ENCODE measurements at places on chromosomes 12 and 14.

DNA sequence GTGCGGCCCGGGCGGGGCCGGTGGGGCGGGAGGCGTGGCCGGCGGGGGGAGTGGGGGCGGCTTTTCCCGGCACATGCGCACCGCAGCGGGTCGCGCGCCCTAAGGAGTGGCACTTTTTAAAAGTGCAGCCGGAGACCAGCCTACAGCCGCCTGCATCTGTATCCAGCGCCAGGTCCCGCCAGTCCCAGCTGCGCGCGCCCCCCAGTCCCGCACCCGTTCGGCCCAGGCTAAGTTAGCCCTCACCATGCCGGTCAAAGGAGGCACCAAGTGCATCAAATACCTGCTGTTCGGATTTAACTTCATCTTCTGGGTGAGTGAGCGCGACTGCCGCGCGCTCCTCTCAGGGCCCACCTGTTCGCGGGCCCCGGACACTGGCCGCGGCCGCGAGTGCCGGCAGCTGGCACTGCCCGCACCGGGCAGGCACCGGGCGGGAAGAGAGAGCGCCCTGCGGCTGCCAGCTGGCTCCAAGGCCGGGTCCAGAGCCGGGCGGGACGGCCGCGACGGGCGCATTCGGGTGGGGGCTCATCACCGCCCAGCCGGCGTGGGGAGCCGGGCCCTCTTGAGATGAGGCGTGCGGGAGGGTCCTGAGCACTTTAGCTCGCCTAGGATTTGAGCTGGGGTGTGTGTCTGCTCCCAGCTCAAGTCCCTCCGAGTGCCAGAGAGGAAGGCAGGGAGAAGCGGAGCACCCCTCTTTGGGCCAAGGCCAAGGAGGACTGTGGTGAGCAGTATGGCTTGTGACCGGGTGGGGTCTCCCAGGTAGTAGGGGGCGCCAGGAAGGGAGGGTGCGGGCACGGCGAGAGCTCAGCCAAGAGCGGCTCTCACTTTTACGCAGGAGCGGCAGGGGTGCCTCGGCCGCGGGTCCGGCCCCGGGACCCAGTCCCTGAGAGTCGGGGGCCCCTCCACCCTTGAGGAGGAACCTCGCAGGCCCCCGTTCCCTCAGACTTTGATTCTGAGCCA lies at the start of gene CD9:
CD9 (plus strand) TSS at position 145 of the 957 bp plus-strand sequence; CDS start at position 245, 100 bp downstream.
- DNase-seq = no peak

DNA sequence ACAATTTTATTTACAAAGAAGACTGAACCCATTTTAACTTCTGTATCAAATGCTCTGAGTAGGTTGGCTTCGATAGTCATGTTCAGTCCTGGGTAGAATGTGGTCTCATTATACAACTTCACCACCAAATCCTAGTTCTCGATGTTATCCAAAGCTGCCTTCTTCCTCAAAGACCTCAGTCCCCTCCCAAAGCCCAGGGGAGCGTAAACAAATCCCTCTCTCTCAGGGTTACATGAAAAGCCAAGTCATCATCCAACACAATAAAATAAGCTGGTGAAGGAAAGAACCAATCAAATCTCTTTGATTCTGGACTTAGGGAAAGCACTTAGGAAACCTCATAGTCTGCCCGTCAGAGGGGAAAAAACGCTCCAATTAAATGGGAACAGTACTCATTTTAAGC lies 9.1 kb downstream of the PTCSC3 start:
- no peak for DNase-seq

GRCh38 chr12:108352591-108352990 lies 13.5 kb upstream of the CMKLR1 start:
- no peak for DNase-seq

DNA sequence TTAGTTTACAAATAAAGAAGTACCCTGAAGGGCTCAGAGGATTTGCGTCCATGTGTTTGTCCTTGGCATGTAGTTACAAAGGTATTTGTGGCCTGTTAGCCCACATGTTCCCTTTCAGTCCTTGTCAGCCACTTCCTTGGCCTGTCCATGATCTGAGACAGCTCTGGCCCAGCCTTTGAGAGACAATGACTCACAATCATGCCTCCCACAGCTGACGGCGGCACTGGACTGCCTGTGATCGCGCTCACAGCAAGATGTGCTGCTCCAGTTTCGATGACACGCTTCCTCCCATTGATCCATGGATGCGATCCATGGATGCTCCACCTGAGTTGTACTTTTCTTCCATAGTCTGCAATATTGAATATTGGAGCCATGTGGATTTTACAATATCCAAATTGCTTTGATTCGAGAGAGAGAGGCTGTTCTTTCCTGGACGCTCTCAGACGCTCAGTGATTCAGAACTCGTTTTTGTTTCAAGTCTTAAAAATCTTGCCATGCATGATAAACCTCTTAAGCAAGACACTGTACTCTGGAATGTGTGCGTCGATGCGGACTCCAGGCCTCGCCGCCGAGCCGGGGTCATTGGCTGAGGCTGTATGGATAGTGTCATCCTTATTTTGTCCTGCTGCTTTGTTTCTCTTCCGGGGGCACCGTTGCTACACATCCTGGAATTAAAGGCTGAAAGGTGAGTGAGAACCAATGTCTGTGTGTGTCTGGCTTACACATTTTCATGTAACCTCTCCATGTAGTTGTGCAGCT lies 220.1 kb downstream of the GLT1D1 start:
- DNase-seq = no peak

GRCh38 chr12:19462406-19462805 lies 23.1 kb downstream of the AEBP2 start:
- DNase-seq = no peak

DNA sequence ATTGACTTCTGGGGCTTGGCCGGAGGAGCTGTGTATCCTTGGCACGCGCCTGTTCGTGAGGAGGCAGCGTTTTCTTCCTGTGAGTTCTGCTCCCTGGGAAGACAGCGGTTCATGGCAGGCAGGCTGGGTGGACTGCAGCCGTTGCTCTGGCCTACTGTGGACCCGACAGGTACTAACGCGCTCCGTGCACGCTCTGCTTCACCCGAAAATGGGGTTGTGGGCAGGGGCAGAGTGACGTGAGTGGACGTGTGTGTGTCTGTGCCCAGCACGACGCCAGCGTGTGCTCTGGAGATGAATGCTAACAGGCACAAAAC lies 179.1 kb downstream of the KIF26A start:
- no peak for DNase-seq

GRCh38 chr12:52903285-52903854 lies 1.5 kb downstream of the KRT8 start:
- peak; percentile 82 for DNase-seq

GRCh38 chr14:61568572-61569011 lies 126.7 kb upstream of the HIF1A start:
- DNase-seq = no peak

DNA sequence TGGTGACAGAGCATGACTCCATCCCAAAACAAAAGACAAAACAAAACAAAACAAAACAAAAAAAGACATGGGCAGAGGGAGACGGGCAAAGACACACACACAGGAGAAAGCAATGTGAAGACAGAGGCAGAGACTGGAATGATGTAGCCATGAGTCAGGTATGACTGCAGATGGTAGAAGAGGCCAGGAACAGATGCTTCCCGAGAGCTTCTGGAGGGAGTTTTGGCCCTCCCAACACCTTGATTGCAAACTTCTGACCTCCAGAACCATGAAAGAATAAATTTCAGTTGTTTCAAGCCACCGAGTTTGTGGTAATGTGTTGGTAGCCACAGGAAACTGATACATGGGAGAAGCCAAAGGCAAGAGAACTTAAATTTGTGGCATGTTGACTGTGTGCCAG lies 27.1 kb downstream of the VWF start:
- peak; percentile 54 for DNase-seq

DNA sequence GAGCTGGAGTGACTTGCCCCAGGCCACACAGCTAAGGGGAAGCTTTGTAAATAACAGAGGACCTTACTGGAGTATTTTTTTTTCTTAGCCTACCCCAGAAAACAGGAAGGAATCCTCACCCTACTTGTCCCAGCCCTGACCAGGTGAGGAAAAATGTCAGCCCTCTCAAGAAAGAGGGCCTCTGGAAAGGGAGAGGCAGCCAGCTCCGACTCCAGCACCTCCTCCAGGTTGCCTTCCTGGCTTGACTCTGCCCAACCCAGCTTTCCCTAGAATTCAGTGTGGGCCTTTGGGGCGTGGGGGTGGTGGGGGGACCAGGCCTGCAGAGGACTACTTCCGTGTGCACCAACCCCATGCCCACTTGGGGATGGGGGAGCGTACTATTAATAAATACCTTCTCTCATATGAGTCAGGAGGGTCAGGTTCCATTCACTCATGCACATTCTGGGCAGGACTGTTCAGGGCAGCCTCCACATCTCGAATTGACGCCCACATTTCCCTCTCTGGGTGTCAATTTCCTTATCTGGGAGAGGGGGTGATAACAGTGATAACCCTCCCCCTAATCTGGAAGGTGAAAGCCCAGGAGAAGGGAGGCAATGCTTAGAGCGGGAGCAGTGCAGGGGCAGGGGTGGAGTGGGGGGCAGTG lies 5.2 kb downstream of the RHOF start:
- DNase-seq = no peak

DNA sequence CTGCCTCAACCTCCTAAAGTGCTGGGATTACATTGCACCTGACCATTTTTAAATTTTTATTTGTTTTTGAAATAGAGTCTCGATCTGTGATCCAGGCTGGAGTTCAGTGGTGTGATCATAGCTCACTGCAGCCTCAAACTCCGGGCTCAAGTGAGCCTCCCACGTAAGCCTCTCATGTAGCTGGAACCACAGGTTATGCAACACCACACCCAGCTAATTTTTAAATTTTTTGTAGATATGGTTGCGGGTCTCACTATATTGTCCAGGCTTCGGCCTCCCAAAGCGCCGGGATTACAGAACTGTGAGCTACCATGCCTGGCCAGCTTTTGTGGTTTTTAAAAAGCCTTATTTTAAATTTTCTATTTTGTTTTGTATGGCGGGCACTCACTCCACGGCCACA lies 2.2 kb upstream of the DRAM1 start:
- no peak for DNase-seq

GRCh38 chr14:41699486-41699885 lies 92.8 kb downstream of the LRFN5 start:
- DNase-seq = peak; percentile 16

GRCh38 chr12:64186789-64187188 lies 35.3 kb downstream of the KICS2 start:
- peak; percentile 36 for DNase-seq

DNA sequence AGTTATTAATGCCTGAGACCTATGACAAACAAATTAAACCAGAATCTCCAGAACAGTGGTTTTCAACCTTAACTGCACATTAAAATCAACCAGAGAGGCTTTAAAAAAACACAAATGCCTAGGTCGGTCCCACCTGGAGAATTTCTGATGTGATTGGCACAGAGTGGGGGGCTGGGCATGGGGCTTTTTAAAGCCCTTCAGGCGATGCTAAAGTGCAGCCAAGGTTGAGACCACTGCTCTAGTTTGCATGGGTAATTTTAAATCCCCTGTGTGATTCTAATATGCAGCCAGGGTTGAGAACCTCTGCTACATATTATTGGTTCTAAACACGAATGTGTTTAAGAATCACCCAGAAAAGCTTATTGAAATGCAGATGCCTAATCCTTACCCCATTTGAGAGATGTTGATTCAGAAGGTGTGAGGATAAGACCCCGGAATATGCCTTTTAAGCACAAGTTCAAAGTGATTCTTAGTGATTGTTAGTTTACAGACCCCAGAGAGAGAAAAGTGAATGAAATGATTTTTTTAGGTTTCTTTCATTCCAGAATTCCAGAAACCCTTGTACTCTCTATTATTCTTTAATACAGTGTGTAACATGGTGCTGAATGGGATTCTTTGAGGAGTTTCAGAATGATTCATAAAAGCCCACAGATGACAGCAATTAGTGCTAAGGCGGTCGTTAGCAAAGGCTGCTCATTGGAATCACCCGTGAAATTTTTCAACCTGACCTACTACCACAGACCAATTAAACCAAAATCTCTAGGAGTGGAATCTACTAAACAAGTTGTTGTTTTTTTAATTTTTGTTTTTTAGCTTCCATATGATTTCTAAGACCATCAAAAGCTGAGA lies 44.9 kb downstream of the LIN7A start:
- peak; percentile 81 for DNase-seq

DNA sequence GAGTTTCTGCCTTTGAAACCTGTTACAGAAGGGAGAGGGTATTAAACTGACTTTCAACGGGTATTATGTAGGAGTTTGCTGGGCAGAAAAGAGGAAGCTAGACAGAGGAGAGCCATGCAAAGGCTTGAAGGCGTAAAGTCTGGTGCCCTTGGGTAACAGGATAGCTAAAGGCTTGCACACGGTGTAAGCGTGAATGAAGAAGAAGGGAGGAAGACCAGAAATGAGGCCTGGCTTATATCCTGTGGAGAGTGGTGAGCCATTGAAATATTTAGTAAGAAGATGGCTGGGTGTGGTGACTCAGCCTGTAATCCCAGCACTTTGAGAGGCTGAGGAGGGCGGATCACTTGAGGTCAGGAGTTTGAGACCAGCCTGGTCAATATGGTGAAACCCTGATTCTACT lies 22.6 kb downstream of the SUDS3 start:
- DNase-seq = no peak

DNA sequence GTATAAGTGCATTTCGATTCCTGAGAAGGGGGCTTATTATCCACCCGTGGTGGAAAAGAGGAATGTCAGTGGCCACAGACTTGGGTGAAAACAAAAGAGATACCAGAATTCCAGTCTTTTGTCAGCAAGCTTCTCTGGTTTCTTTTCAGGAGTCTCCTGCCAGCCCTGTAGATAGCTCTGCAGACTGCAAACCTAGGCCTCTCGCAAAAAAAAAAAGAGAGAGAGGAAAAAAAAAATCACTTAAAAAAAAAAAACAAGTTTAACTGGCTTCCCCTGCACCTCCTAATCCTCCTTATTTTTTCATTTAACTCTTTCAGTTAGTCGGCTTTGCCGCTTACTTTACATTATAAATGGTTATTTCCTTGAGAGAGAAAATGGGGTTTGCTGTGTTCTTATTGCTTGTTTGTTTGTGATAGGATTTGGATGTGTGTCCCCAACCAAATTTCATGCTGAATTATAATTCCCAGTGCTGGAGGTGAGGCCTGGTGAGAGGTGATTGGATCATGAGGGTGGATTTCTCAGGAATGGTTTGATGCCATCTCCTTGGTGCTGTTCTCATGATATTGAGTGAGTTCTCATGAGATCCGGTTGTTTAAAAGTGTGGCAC lies 170.0 kb downstream of the BCL11B start:
- DNase-seq = no peak

GRCh38 chr12:49705479-49706134 lies 1.6 kb downstream of the FMNL3 start:
- DNase-seq = peak; percentile 76

- no peak for DNase-seq
Observed at GRCh38 chr12:124758266-124759220, 105.1 kb downstream of the SCARB1 start.

- peak; percentile 62 for DNase-seq
Observed at GRCh38 chr12:57089271-57090245, 644 bp downstream of the NAB2 start.

DNA sequence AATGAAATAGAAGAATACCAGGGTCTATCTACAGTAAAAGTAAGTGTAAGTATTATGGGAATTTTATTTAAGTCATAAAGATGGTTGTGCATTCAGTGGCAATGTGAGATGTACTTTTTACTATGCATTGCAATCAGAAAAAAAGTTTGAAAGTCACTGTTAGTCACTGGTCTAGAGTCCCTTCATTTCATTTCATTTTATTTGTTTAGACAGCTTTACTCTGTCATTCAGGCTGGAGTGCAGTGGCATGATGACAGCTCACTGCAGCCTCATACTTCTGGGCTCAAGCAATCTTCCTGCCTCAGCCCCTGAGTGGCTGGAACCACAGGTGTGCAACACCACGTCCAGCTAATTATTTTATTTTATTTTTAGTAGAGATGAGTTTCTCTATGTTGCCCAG lies 42.6 kb downstream of the TGFB3 start:
- no peak for DNase-seq

GRCh38 chr12:111040690-111041089 lies 120.3 kb upstream of the MYL2 start:
- no peak for DNase-seq

- DNase-seq = no peak
Observed at GRCh38 chr14:94936901-94937685, 167.2 kb upstream of the GSC start.

Measured in fibroblast of skin of abdomen (primary cell).